ENCODE measurements at places on chromosomes 11 and 22. TPM values are rescaled to one million over a fixed set of nuclear protein-coding genes. Genes with fewer than 3 reads are reported as not detected.

Gene CSRP3
- total RNA-seq, result 0.08 TPM

Gene FOXRED2
- 9.0 TPM for total RNA-seq

Gene HEPACAM
- total RNA-seq, result 3.3 TPM

Gene HEPN1
- total RNA-seq, result not detected

Gene RASSF10
- 1.9 TPM for total RNA-seq

DNA sequence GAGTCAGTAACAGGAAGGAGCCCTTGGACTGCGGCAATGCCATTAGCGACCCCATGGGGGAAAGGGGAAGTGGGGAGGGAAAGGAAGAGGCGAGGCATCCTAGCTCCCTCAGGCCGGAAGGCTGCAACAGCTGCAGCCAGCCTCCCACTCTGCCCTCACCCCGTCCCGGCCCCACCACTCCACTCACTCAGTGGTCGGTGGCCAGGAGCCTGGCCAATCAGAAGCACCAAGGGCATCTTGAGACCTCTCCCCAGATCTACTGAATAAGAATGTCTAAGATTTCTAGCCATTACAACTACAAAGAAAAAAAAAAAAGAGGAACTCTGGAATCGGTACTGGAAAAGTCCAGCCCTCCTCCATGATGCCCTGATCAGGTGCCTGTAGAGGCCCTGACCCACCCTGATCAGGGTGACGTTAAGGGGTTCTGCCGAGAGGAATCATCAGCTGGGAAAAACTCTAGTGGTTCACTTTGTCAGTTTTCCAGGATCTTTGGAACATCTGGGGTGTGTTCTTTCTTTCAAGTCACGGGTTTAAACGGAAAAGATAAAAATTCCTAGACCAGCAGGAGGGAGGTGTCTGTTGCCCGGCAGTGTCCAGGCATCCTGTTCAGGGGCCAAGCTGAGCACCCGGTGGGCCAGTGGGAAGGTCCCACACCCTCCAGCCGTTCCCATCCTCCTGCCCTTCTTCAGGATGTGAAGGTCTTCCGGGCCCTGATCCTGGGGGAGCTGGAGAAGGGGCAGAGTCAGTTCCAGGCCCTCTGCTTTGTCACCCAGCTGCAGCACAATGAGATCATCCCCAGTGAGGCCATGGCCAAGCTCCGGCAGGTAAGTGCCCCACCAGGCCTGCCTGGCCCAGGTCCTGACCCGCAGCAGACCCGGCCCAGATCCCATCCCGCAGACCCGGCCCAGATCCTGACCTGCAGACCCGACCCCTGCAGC, 14.4 kb downstream of the OAF start:
- no peaks in the 10 kb centered on the region for H3K27me3 ChIP-seq
- DNase-seq, result no peak
- H3K36me3 ChIP-seq, result peaks cover 44% of the 10 kb centered on the region
- no peak overlapping the region for H3K27ac ChIP-seq

GRCh38 chr11:69703453-69703767, 412 bp downstream of the FGF19 start:
- H3K27me3 ChIP-seq, result peaks cover 2% of the 10 kb centered on the region
- H3K36me3 ChIP-seq, result no peaks in the 10 kb centered on the region
- no peak overlapping the region for H3K27ac ChIP-seq
- H3K4me3 ChIP-seq, result no peak overlapping the region

DNA sequence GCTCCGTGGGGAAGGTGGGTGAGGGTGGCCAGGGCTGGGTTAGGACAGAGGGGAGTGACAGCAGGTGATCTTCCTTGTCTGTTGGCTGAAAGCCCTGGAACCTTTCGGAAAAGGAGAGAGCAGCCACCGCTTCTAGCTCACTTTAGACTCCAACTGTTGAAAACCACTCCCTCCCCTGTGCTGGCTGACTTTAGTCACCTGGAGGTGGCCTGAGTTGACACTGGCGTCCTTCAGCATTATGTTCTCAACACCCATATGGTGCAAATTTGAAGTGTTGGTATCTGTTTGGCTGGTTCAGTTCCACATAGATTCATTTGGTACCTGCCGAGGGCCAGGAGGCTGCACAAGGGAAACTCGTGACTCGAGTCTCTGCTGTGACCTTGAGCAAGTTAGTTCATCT, 28.8 kb downstream of the ZC3H7B start:
- H3K36me3 ChIP-seq, result peaks cover 18% of the 10 kb centered on the region
- H3K27me3 ChIP-seq, result no peaks in the 10 kb centered on the region
- H3K4me1 ChIP-seq, result peaks cover 3% of the 10 kb centered on the region
- no peak overlapping the region for H3K4me3 ChIP-seq

DNA sequence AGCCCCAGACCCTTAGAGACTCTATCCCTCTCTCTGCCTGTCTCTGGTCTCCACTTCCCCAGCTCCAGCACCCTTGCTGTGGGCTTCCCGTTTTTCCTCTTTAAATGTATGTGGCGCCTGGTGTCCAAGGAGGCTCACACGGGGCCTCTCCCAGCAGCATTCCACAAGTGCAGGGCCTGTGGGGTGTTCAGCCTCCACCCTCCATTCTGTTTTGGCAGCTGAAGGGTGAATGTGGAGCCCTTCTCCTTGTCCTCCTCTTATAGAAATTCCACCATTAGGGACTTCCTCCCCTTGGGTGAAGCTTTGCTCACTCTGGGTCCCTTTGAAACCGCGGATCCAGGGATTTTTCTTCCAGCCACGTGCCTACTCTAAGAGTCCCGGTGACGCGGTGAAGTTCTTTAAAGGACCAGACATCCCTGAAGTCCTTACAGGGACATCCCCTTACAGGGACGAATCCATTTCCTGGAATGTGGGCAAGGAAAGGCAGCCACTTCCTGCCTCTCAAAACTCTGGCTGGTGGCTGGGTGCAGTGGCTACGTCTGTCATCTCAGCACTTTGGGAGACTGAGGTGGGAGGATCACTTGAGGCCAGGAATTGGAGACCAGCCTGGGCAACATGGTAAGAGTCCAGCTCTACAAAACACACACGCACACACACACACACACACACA, 1.6 kb upstream of the TSPAN18 start:
- no peak overlapping the region for H3K4me3 ChIP-seq
- H3K4me1 ChIP-seq, result peaks cover 3% of the 10 kb centered on the region
- no peak overlapping the region for H3K27ac ChIP-seq
- no peak for DNase-seq
- H3K36me3 ChIP-seq, result no peaks in the 10 kb centered on the region
- H3K27me3 ChIP-seq, result no peaks in the 10 kb centered on the region

GRCh38 chr11:45105233-45105983, 41.0 kb upstream of the PRDM11 start:
- H3K4me3 ChIP-seq, result no peak overlapping the region
- no peaks in the 10 kb centered on the region for H3K4me1 ChIP-seq
- H3K27me3 ChIP-seq, result no peaks in the 10 kb centered on the region
- DNase-seq, result peak; percentile 75
- no peak overlapping the region for H3K27ac ChIP-seq
- H3K36me3 ChIP-seq, result no peaks in the 10 kb centered on the region

GRCh38 chr22:49244466-49245420, 582.9 kb downstream of the BRD1 start:
- H3K27ac ChIP-seq, result no peak overlapping the region
- no peaks in the 10 kb centered on the region for H3K27me3 ChIP-seq
- no peaks in the 10 kb centered on the region for H3K4me1 ChIP-seq
- DNase-seq, result peak; percentile 17

DNA sequence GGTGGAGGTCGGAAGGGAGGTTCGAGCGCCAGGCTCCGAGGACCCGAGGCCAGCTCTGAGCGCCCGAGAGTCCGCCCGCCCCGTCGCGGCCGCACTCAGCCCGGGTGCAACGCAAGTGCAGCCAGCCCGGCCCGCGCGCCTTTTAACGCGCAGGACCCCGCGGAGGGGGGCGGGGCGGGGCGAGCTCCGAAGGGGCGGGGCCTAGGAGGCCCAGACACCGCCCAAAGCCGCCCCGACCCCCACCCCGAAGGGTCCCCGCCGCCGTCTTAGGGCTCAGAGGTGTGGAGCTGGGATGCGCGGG, at the start of gene PHOX2A:
PHOX2A (minus strand) TSS at position 117 of the 301 bp plus-strand sequence. CDS start 172 bp downstream, outside the sequence.
- H3K4me1 ChIP-seq, result peaks cover 15% of the 10 kb centered on the region
- H3K4me3 ChIP-seq, result peak within 1 kb of the TSS; percentile 3
- H3K27me3 ChIP-seq, result peaks cover 7% of the 10 kb centered on the region
- H3K36me3 ChIP-seq, result no peaks in the 10 kb centered on the region

DNA sequence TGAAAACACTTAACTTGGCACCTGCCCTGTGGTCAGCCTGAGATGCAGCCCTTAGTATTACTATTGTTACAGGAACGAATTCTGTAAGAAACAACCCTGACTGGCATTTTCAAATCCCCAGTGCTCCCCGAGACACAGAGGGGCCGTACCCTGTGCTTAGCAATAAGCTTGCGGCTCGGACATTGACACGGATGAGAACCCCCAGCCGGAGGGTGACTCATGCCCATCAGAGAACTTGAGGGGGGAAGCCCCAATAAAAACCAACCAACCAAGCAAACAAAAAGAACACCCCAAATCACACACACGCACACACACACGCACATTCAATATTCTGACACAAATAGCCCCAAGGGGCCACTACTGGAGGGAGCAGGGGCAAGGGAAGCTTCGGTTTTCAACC, 63.8 kb downstream of the SHISAL1 start:
- H3K27me3 ChIP-seq, result peaks cover 4% of the 10 kb centered on the region
- H3K4me3 ChIP-seq, result no peak overlapping the region
- no peaks in the 10 kb centered on the region for H3K36me3 ChIP-seq
- no peaks in the 10 kb centered on the region for H3K4me1 ChIP-seq
- DNase-seq, result no peak

DNA sequence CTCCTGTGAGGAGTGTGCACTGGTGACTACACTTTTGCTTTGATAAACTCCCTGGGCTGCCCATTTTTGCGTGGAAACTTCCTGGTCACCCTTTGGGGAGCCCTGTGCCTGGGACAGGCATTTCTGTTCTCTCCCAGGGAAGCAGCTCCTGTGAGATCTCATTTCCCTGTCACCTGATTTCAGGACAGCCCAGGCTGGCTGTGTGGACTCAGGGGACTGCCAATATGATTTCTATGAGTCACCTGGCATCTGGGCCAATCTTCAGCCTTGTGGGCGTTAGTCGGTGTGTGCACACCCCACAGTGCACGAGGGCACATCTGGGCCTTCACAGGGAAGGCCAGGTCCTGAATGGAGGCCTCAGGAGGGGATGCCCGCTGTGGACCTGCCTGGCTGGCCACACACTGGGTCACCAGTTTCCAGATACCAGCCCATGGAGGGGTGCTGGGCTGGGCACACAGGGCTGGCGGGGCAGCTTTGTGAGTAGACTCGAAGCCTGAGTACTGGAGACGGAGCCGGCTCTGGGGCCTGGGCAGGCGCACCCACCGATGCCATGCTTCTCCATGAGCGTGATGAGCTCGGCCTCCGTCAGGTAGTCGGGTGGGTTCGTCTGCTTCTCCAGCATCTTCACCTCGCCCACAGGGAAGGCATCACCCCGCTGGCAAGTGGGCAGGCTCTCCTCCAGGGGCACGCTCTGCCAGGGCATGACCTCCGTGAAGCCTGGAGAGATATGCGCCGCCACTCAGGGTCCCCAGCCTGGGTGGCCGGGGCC, 9.4 kb upstream of the PPM1F start:
- no peak for DNase-seq
- H3K27me3 ChIP-seq, result no peaks in the 10 kb centered on the region
- H3K27ac ChIP-seq, result no peak overlapping the region
- no peak overlapping the region for H3K4me3 ChIP-seq

- DNase-seq, result no peak
- H3K36me3 ChIP-seq, result no peaks in the 10 kb centered on the region
- no peak overlapping the region for H3K27ac ChIP-seq
These were observed 135.9 kb upstream of the KIRREL3 start for GRCh38 chr11:127136438-127136837.

- no peaks in the 10 kb centered on the region for H3K27me3 ChIP-seq
- no peak overlapping the region for H3K27ac ChIP-seq
- peaks cover 22% of the 10 kb centered on the region for H3K4me1 ChIP-seq
- H3K36me3 ChIP-seq, result peaks cover 6% of the 10 kb centered on the region
- no peak for DNase-seq
These were observed 36.2 kb downstream of the SERGEF start for GRCh38 chr11:17976651-17977050.

GRCh38 chr11:8017071-8017470, 29.9 kb downstream of the EIF3F start:
- no peak overlapping the region for H3K4me3 ChIP-seq
- peaks cover 7% of the 10 kb centered on the region for H3K27me3 ChIP-seq
- H3K4me1 ChIP-seq, result peaks cover 5% of the 10 kb centered on the region

DNA sequence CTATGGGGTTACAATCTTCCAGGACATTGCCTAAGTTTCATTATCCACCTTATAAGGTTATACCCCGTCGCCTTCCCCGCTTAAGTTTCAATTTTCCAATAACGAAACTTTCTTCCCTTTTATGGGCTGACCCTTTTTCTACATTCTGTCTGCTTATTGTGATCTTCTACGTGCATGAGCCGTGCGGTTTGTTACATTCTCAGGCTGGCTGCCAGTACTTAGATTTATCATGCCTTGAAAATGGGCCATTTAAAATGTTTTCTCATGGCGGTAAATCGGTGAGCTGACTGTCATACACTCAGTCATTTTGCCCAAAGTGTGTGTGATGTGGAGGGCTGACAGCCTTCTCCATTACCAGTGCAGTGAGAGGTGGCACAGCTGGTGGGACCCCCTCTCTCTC, 23.3 kb downstream of the DGCR6L start:
- H3K36me3 ChIP-seq, result no peaks in the 10 kb centered on the region
- H3K4me1 ChIP-seq, result peaks cover 16% of the 10 kb centered on the region
- H3K27ac ChIP-seq, result no peak overlapping the region

GRCh38 chr11:7924536-7924935, 6.5 kb downstream of the OR10A6 start:
- DNase-seq, result no peak
- H3K4me1 ChIP-seq, result no peaks in the 10 kb centered on the region
- no peaks in the 10 kb centered on the region for H3K36me3 ChIP-seq
- H3K27me3 ChIP-seq, result no peaks in the 10 kb centered on the region
- no peak overlapping the region for H3K27ac ChIP-seq
- no peak overlapping the region for H3K4me3 ChIP-seq

- no peaks in the 10 kb centered on the region for H3K4me1 ChIP-seq
- peaks cover 6% of the 10 kb centered on the region for H3K27me3 ChIP-seq
- no peaks in the 10 kb centered on the region for H3K36me3 ChIP-seq
These were observed 97.0 kb upstream of the DRD2 start for GRCh38 chr11:113572136-113572735.

GRCh38 chr11:7489376-7489775, 4.1 kb downstream of the OLFML1 start:
- no peak overlapping the region for H3K4me3 ChIP-seq
- no peaks in the 10 kb centered on the region for H3K4me1 ChIP-seq
- H3K27ac ChIP-seq, result no peak overlapping the region
- H3K27me3 ChIP-seq, result no peaks in the 10 kb centered on the region
- DNase-seq, result no peak
- H3K36me3 ChIP-seq, result no peaks in the 10 kb centered on the region

DNA sequence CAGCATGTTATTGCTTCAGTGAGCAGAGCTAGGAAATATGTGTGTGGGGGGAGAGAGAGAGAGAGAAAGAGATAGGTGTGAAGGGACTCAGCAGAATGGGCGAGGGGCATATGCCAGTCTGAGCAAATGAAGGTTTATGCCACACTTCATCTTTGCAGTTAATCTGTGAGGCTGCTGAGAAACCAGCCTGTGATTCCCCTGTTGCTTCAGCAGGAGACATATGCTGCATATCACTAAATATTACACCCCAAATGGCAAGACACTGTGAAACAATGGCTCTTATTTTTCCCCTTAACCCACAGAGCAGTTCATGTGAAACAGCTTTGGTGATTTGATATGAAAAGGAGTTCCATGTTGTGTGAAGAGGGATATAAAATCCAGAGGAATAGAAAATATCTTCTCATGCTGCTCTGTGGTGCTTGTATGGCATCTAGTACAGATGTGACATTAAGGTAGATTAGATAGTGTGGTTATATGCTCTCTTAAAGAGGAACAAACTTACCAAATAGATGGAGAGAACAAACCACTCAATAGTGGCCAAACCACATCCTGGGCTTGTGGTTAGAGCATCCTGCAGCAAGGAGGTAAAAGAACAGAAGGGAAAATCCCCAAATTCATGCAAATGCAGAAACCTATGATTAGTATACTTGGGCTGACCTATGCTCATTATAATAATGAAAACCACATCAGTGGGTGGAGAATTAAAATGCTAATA, 864.2 kb downstream of the FAM181B start:
- H3K27ac ChIP-seq, result no peak overlapping the region
- no peak for DNase-seq
- no peaks in the 10 kb centered on the region for H3K4me1 ChIP-seq
- H3K27me3 ChIP-seq, result no peaks in the 10 kb centered on the region

All from liver (tissue), 10 donors.